Activated naive CD8-positive, alpha-beta T cell treated with anti-CD3 and anti-CD28 coated beads for 36 hours (primary cell): ENCODE measurements at places on chromosomes 7 and 10. TPM values are rescaled to one million over a fixed set of nuclear protein-coding genes. Genes with fewer than 3 reads are reported as not detected.
A peak's percentile ranks its signal among the peaks of the same experiment; 100 is the strongest.

DNA sequence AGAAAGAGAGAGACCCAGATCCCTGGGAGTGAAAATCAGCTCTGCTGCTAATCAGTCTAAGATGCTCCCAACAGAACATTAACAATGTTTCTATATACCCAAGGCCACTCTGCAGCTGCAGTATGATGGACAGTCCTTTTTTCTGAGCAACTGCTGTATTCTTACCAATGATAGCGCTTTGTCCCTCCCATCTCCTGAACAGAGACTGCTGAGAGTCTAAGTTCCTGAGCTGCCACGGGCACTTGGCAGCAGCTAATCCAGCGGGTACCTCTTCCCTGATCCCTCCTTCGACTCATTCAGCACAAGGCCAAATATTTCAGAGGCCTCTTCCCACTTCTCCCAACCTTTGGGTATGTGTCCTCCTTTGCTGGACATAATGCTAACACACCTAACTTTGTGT, 7.7 kb downstream of the CPVL start:
- DNase-seq: no peak
- no peak overlapping the region for H3K4me3 ChIP-seq
- H3K36me3 ChIP-seq: no peaks in the 10 kb centered on the region
- peaks cover 6% of the 10 kb centered on the region for H3K27me3 ChIP-seq

DNA sequence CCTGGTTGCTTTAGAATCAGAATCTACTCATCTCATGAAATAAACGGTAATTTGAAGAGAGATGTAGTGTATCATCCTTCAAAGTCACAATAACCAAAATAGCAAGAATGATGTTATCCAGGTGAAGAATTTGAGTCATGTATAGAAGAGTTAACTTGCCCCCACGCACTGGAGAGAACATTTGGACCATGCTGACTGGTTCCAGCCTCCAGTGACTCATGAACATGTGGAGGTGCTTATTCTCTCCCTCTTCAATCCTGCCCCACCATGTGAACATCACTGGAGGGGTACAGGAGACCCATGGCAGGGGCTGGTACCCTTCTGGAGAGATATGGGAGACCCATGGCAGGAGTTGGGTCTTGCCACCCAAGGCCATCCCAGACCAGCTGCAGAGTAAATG, 427.8 kb downstream of the CALN1 start:
- no peak for DNase-seq
- no peaks in the 10 kb centered on the region for H3K4me1 ChIP-seq
- no peak overlapping the region for H3K27ac ChIP-seq
- H3K4me3 ChIP-seq: no peak overlapping the region
- no peaks in the 10 kb centered on the region for H3K36me3 ChIP-seq
- no peaks in the 10 kb centered on the region for H3K27me3 ChIP-seq

The PAPSS2 gene
- 0.27 TPM for total RNA-seq

- peaks cover 71% of the 10 kb centered on the region for H3K4me1 ChIP-seq
- H3K27me3 ChIP-seq: no peaks in the 10 kb centered on the region
- peak overlapping the region; percentile 50 for H3K27ac ChIP-seq
Observed at GRCh38 chr7:87209295-87209924, 10.1 kb downstream of the TMEM243 start.

DNA sequence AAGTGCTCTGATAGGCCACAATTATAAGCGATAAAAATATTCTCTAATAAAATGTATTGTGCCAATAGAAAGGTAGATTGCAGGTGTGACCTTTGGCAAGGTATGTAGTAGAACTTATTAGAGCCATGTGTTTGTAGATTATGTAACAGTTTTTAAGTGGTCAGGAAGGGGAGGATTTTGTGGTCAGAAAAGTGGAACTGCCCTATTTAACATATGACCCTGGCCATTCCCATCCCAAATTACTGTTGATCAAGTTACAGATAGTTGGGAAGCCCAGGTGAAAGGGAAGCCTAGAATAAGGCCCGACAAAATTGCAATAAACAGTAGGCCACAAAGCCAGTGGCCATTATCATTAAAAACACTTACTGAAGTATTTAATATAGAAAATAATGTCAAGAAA, 89.2 kb downstream of the SPAG6 start:
- no peak overlapping the region for H3K27ac ChIP-seq
- peaks cover 17% of the 10 kb centered on the region for H3K27me3 ChIP-seq
- H3K4me1 ChIP-seq: peaks cover 40% of the 10 kb centered on the region

GRCh38 chr10:23063045-23063972, 32.1 kb upstream of the MSRB2 start:
- no peak overlapping the region for H3K27ac ChIP-seq
- no peaks in the 10 kb centered on the region for H3K36me3 ChIP-seq
- H3K4me3 ChIP-seq: no peak overlapping the region
- DNase-seq: no peak
- peaks cover 3% of the 10 kb centered on the region for H3K4me1 ChIP-seq

GRCh38 chr7:6510476-6511133, 40.7 kb downstream of the GRID2IP start:
- no peaks in the 10 kb centered on the region for H3K36me3 ChIP-seq
- H3K4me3 ChIP-seq: no peak overlapping the region
- DNase-seq: no peak
- H3K27me3 ChIP-seq: no peaks in the 10 kb centered on the region
- no peaks in the 10 kb centered on the region for H3K4me1 ChIP-seq

- DNase-seq: no peak
- H3K4me1 ChIP-seq: no peaks in the 10 kb centered on the region
- H3K4me3 ChIP-seq: no peak overlapping the region
- H3K36me3 ChIP-seq: no peaks in the 10 kb centered on the region
- no peaks in the 10 kb centered on the region for H3K27me3 ChIP-seq
Observed at GRCh38 chr10:115043719-115044118, 49.4 kb upstream of the ATRNL1 start.

The TMEM26 gene
- total RNA-seq: not detected

GRCh38 chr10:93580828-93581227, 14.4 kb downstream of the FFAR4 start:
- no peaks in the 10 kb centered on the region for H3K4me1 ChIP-seq
- peaks cover 7% of the 10 kb centered on the region for H3K27me3 ChIP-seq
- DNase-seq: no peak
- H3K27ac ChIP-seq: no peak overlapping the region
- no peak overlapping the region for H3K4me3 ChIP-seq

- H3K4me3 ChIP-seq: no peak overlapping the region
- H3K4me1 ChIP-seq: no peaks in the 10 kb centered on the region
- H3K36me3 ChIP-seq: peaks cover 15% of the 10 kb centered on the region
- DNase-seq: no peak
Observed at GRCh38 chr7:140684066-140684950, 11.6 kb downstream of the ADCK2 start.

- H3K4me3 ChIP-seq: no peak overlapping the region
- no peaks in the 10 kb centered on the region for H3K27me3 ChIP-seq
- H3K27ac ChIP-seq: no peak overlapping the region
- no peak for DNase-seq
Observed at GRCh38 chr7:88600695-88601094, 158.8 kb upstream of the ZNF804B start.

The EGFR gene
- not detected for total RNA-seq

The CRTAC1 gene
- total RNA-seq: not detected
